ENCODE measurements at places on chromosomes 12 and 14. TPM values are rescaled to one million over a fixed set of nuclear protein-coding genes. Genes with fewer than 3 reads are reported as not detected.

The IL26 gene
- not detected for total RNA-seq

The SERPINA10 gene
- not detected for total RNA-seq

The PLBD1 gene
- total RNA-seq: 4.2 TPM

The CDKN3 gene
- 6.2 TPM for total RNA-seq

The CELA1 gene
- total RNA-seq: not detected

The ZDHHC22 gene
- total RNA-seq: not detected
